NCI-H69 (cell line): ENCODE measurements at places on chromosomes 7 and 10.

- no peak for DNase-seq
These were observed 23.8 kb downstream of the CROT start for GRCh38 chr7:87369216-87369615.

DNA sequence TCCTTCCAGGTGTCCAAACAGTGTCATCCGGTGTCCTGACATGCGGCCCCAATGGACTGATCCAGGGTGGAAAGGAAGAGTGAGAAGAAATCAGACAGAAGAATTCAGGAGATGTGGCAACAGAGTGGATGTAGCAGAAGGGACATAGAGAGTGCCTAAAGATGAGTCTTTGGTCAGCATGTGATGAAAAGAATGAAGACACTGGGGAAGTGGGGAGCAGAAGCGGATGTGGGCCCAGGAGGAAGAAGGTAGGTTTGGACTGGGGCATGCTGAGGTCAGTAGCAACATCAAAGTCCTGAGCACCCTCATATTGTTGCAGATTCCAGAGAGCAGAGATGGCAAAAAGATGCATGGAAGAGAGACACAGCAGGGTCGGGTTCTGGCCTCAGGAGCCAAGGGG, 71.8 kb upstream of the STEAP1B start:
- DNase-seq: no peak

GRCh38 chr7:52005613-52006012, 689.0 kb upstream of the COBL start:
- peak; percentile 8 for DNase-seq

DNA sequence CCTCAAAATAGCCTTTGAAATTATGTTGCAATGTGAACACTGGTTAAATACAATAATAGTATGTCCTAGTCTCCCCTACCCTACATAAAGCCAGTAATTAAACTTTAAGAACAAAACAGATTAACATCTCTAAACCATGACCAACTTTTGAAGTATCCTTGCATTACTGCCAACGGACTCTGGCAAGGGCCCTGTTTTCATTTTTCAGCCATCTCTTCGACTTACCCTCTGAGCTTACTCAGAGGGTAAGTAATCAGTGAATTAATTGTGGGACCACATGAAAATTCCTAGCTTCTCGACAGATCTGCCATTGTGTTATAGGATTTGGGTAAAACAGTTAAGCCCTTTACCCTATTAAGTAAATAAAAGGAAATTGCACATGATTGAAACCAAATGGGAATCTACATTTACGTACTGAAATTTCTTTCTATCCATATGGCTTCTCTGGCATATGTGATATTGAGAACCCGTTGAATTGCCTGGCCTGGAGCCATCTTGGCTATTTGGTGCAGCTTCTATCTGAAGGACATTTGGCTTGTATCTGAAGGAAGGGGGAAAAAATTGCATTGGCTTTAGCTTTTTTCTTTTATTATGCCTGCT, 39.6 kb downstream of the DYNC1I1 start:
- peak; percentile 93 for DNase-seq

DNA sequence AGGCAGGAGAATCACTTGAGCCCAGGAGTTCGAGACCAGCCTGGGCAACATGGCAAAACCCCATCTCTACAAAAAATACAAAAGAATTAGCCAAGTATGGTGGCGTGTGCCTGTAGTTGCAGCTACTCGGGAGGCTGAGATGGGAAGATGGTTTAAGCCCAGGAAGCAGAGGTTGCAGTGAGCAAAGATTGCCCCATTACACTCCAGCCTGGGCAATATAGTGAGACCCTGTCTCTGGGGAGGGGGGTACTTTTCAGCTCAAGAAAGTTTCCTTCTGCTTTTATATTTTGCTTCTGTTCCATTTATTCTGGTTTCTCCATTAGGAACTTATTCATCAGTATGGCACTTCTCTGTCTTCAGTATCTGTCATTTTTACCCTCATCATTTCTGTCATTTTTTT, 48.6 kb downstream of the COA1 start:
- DNase-seq: no peak
